Osteoblast (primary cell): ENCODE measurements at places on chromosomes 3 and 15. TPM values are rescaled to one million over a fixed set of nuclear protein-coding genes. Genes with fewer than 3 reads are reported as not detected.

Gene TMEM40
- not detected in 2 replicates for total RNA-seq

Gene SNRPN
- total RNA-seq = 94.6 and 117 TPM in 2 replicates

- H3K36me3 ChIP-seq = no peaks in the 10 kb centered on the region
- DNase-seq = peak; percentile 65
- H3K4me3 ChIP-seq = no peak overlapping the region
Observed at GRCh38 chr3:126039870-126040269, 44.1 kb downstream of the SLC41A3 start.

DNA sequence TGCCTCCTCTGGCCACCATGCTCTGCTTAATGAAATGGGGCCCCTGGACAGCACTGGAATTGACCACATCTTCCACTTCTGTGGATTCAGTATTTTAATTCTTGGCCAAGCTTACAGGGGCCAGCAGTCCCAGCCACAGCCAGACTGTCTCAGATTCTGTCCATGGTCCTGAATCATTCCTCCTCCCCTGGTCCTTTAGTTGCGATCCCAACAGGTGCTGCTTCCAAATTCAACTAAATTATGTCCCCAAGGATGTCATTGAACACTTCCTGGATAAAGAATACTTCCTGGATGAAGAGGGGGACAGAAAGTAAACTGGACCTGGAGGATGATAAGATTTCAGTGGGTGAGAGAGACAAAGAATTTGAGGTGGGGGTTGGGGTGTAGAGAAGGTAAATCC is 111.1 kb upstream of the FOXB1 start:
- H3K27me3 ChIP-seq = no peaks in the 10 kb centered on the region
- H3K4me1 ChIP-seq = no peaks in the 10 kb centered on the region
- no peaks in the 10 kb centered on the region for H3K36me3 ChIP-seq
- DNase-seq = no peak

Gene GOLGA6D
- total RNA-seq = not detected in 2 replicates

Gene ST6GAL1
- 8.0 and 9.1 TPM in 2 replicates for total RNA-seq
